ENCODE measurements at places on chromosomes 6 and 20.

DNA sequence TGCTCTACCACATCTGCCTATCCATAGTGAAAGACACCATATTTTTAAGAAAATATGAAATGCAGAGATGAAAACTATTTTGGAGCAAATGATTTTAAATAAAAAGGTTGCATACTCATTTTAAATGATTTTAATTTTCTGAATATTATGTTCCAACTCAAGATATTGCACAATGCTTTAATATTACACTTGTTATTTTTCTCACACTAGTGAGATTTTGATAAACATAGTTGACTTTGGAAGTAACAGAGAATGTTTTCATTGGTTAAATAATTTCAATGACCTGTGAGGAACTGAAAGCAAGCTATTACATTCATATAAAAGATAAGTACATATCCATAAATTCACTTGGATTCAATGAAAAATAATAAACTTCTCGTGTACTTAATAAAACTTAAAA lies 7.2 kb upstream of the TMEM30A start:
- no peak for DNase-seq

- DNase-seq: no peak
These were observed 133.7 kb upstream of the FLRT3 start for GRCh38 chr20:14470977-14471661.

- no peak for DNase-seq
These were observed 166.5 kb downstream of the TSHZ2 start for GRCh38 chr20:53138454-53139262.

GRCh38 chr20:58720890-58721289 lies 28.3 kb downstream of the NPEPL1 start:
- DNase-seq: no peak

- no peak for DNase-seq
These were observed 204.1 kb upstream of the AGPAT4 start for GRCh38 chr6:161477876-161478425.

DNA sequence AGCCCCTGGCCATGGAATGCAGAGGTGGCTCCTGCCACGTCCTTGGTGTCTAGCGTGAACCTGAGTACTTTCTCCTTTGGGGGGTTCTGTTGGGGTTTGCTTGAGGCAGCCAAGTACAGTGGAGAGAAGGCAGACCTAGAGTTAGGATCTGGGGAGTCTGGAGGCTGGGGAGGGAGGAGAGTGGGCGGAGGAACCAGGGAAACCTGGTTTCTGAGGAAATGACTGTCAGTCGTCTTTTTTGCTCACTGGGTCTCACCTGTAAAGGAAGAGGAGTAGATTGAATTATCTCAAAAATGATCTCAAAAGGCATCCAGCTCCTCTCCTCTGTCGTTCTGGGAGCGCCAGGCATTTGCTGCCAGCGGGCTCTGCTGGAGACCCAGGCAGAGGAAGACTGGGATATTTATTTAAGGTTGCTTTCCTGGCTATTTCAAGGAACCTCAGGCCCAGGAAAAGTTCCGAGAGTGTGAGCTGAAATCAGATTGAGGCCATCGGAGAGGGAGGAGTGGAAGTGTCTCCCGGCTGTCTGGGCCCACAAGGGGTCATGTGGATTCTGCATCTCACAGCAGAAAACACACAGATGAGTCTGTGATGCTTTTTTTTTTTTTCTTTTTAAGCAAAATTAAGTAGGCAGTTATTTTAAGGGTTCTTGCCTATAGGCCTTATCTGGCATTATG lies 16.1 kb downstream of the EPB41L1 start:
- DNase-seq: no peak

- no peak for DNase-seq
These were observed 121.6 kb downstream of the SLC16A10 start for GRCh38 chr6:111208933-111209332.

- DNase-seq: no peak
These were observed 415 bp upstream of the CUL9 start for GRCh38 chr6:43181621-43181941.

DNA sequence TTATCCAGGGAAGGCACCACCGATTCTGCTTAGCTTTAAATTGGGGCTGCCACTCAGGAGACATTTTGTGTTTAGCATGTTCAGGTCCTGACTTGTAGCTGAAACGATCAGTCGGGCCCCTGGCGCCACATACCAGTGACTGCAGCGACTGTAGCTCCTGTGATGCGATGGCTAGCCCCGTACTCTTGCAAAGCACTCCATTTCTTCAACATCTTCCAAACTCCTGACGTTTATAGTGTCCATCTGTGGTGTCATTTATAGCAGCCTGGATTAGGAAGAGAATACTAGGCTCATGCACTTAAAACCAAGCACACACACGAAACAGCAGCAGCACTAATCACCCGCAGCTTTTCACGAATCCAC lies 13.0 kb downstream of the POU3F2 start:
- DNase-seq: no peak

DNA sequence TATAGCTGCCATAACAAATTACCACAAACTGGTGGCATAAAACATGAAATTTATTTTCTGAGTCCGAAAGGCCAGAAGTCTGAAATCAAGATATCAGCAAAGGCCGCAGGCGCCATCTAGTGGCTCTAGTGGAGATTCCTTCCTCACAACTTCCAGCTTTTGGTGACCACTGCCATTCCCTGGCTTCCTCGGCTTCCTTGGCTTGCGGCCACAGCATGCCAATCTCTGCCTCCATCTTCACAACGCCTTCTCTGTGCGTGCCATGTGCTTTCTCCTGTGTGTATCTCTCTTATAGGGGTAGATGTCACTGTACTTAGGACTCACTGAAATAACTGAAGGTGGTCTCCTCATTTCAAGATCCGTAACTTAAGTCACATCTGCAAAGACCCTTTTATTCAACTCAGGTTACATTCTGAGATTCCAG lies 5.4 kb upstream of the PLAGL1 start:
- peak; percentile 79 for DNase-seq

DNA sequence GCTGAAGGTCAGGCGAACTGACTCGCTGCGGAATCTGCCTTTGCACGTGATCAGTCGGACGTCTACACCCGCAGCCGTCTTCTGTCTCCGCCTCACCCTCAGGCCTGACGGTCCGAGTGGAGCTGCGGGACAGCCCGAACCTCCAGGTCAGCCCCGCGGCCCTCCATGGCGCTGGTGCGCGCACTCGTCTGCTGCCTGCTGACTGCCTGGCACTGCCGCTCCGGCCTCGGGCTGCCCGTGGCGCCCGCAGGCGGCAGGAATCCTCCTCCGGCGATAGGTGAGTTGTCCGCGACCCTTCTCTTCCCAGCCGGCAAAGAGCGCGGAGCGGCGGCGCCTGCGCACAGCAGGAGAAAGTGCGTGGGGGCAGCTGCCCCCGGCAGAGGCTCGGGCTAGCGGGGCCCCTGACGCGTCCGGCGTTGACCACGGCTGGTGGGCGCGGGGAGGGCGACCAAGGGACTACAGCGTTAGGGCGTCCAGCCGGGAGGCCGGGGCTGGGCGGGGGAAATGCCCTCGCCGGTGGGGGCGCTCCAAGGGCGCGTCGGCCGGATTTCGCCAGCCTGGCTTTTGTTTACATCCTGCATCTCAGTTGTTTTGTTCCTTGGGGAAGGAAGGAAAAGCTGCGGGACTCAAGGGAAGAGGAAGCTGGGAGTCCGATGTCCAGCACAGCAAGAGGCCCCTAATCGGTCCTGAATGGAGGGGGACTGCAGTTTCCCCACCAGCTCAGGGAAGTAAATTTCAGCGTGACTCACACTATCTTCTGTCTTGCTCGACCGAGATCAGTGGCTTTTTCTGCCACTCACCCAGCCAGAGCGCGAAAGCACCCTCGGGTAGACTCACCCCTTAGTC lies at the start of gene SMPDL3A:
TSS of gene SMPDL3A (plus strand) at position 77 of the 846 bp plus-strand sequence. CDS start at position 166, 89 bp downstream.
- peak; percentile 61 for DNase-seq

GRCh38 chr6:142551274-142551811 lies 249.5 kb downstream of the ADGRG6 start:
- peak; percentile 65 for DNase-seq

GRCh38 chr6:110018486-110018885 lies 40.4 kb downstream of the GPR6 start:
- DNase-seq: no peak

DNA sequence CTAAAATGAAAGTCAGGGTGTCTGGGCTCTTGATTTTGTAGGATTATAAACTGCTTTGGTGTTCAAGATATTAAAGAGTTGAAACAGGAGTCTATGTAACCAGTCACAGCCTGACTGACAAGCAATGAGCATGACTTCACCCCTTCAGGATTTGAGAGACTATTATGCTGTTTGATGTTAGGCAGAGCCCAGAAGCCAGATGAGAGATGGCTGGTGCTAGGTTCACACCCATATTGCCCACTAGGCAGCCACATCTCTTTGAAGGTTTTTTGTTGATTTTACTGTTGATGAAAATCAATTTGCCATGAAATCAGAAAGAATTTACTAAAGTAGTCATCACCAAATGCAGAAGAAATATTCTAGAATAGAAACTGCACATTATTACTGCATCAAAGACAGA lies 243.6 kb downstream of the KHDRBS2 start:
- no peak for DNase-seq
